ENCODE measurements at places on chromosomes 12 and 14.
A peak's percentile ranks its signal among the peaks of the same experiment; 100 is the strongest.

DNA sequence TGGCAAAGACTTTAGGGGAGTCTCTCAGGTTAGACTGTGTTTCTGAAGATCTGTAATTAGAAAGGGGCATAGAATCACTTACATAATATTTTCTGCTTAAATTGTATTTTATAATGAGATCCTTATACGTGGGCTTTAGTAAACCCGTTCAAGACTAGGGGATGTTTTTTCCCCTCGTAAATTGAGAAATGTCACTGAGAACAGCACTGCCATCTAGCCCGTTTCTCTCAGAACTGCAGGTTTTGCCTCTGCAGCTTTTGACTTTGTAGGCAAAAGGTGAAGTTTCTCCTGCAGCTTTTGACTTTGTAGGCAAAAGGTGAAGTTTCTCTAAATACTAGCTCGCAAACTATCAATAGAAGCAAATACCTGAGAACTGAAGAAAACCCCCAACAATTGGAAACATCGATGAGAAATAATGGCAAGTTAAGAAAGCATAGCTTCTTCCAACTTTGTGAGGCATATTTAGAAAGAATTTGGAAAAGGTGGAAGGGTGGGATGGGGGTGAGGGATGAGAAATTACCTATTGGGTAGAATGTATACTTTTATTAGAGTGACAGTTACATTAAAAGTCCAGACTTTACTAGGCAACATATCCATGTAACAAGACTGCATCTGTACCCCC is 9.9 kb upstream of the ASPG start:
- no peak for DNase-seq

- no peak for DNase-seq
These were observed 320.4 kb upstream of the PDE3A start for GRCh38 chr12:20047901-20048300.

DNA sequence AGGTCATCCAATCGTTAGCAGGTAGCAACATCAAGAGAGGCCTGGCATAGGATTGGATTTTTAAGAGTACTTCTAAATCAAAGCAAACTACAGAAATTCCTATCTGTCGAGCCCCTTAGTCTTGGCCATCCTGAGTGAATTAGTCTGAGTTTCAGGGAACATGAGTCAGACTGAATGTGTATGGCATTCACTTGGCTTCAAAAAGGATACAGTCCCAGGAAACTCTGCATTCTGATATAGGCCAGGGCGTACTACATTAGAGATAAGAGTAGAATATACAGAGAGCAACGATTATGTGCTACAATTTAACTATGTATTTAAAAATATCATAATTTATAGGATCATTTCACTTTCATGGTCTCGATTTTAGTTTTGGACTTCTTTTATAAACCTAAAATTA is 242.2 kb downstream of the SOX5 start:
- DNase-seq, result no peak

DNA sequence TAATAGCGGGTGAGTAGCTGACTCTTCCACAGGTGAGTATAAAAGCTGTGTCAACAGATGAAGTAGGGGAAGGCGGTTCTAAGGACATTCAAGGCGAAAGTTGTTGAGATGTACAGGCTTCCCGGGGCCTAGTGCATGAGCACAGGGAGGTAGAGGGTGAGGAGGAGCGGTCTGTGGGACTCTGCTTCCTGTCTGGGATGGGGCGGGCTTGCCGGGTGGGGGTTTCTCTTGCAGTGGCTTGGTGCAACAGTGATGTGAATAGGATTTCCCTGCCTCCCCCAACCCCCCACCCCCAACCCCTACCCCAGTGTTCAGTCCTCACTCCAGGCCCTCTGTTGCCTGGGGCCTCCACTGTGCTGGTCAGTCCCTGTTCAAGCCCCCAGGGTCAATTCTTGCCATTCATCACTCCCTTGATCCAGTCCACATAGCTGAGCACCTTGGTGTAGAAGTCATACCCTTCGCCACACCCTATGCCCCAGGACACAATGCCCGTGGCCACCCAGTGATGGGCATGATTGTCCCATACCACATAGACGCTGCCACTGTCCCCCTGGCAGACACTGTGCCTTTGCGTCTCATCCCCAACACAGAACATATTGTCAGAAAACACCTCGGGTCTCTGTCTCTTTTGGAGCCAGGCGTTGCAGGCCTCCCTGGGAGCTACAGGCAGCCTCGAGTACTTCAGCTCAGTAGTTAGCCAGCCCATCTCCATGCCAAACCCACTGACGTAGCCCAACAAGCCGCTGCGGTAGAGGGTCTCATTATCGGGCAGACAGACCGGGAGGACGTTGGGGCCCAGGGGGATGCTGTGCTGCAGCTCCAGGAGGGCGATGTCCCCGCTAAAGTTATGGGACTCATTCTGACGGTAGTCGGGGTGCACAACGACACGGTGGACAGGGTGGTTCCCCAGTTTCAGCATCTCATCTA is 4.0 kb upstream of the C1R start:
- DNase-seq, result no peak

DNA sequence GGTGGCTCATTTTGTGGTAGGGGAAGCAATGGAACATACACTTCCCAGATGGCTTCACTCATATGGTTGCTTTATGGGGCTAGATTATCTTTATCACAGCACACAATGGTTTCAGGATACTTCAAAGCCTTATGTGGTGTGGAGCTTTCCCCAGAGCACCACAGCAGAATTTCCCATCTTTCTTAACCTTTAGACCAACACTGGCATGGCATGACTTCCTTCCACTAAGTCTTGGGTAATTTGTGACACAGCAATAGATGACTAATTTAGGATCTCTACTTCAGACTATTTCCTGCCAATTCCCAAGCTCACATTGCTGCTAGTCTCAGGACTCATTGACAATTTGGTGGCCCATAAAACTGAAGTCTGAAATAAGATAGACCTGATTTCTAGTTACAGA is 36.9 kb upstream of the DCN start:
- DNase-seq, result no peak

DNA sequence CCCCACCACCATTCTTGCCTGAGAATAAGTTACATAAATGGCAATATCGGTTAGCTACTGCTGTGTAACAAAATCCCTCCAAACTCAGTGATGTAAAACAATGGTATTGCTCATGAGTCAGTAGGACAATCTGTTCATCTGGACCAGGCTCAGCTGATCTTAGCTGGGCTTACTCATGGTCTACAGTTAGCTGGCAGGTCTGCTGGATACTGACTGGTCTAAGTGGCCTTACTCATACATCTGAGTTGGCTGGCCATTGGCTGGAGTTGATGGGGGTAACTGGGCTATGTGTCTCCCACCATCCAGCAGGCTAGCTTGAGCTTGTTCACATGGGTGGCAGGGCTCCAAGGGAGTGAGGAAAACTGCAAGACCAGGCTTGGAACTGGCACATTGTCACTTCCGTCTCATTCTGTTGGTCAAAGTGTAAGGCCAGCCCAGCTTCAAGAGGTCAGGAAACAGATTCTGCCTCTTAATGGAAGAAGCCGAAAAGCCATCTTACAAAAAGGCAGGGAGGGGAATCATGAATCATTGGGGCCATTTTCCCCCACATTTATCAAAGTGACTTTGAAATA is 56.7 kb upstream of the CHGA start:
- DNase-seq, result no peak

DNA sequence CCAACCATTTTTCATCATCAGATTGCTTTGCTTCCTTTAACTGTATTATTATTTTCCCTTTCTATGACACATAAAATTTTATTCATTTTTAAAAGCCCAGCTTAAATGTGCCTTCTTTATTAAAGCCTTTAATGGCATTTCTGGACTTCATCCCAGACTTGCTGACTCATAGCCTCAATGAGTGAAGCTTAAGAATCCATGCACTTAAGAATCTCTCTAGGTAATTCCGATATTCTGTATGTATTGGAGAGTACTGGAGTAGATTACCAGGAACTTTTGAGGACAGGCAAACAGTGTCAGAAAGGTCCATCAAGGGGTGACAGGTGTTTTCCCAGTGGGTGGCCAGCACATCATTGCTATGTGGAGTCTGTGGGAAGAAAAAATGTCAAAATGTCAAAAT is 107.9 kb downstream of the PTPRQ start:
- peak; percentile 74 for DNase-seq

DNA sequence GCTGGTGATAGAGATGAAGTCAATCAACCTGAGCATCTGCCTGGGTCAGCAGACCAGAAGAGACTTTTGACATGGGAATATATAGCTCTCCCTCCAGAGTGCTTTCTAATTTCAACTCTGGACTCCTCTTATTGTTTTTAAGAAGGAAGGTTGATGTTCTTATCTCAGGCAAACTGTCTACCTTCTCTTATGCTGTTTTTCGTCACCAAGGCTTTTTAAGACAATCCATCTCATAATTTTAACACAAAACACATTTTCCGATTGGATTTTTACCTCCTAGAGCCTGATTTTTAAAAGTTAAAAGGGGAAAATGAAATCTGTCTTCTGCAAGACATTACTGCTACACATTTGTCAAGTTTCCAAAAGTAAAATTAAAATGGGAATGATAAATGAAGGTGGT is 368.7 kb upstream of the MIS18BP1 start:
- no peak for DNase-seq

GRCh38 chr12:111304642-111305071 is 64.2 kb downstream of the PHETA1 start:
- DNase-seq, result no peak

DNA sequence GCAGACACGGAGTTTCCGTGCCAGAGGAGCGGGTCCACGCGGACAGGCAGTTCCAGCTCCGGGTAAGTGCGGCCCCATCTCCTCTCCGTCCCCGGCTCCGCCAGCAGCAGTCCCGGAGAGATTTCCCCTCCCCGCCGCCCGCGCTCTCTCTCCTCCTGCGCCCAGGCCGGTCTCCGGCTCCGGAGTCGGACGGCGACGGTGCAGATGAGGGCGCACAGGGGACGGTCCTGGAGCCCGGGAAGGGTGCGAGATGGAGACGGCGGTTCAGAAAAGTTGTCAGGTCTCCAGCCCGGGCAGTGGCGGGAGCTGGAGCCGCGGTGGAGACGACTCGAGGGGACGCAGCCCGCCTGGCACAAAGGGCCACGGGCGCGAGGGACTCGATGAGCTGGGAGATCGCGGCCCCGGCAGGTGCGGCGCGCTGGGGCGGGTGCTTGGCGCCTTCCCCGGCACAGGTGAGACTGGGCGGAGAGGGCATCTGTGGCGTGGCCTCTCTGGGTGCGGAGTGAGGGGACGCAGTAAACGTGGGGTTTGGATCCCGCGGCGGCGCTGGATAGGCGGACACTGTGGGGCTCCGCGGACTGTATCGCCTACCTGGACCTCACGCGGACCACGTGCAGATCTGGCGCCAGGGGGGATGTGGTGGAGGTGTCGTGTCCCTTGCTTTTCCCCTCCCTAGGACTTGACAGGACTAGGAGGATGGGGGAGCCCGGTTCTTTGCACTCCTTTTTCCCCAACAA is 1540.3 kb upstream of the TMEM132C start:
- no peak for DNase-seq

DNA sequence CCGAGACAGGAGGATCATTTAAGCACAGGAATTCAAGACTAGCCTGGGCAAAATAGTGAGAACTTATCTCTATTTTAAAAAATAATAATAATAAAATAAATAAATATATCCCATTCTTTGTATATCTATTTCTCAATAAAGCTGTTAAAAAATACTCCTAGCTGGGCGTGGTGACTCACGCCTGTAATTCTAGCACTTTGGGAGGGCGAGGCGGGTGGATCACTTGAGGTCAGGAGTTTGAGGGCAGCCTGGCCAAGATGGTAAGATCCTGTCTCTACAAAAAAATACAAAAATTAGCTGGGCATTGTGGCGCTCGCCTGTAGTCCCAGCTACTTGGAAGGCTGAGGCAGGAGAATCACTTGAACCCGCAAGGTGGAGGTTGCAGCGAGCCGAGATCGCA is 75.7 kb upstream of the TBX3 start:
- DNase-seq, result no peak

- no peak for DNase-seq
These were observed 6.2 kb upstream of the SERPINA12 start for GRCh38 chr14:94515426-94515825.

- no peak for DNase-seq
These were observed 128.2 kb downstream of the SLC38A6 start for GRCh38 chr14:61109288-61109687.

GRCh38 chr14:105745433-105746123 is 219.2 kb downstream of the TMEM121 start:
- DNase-seq, result peak; percentile 20

GRCh38 chr12:62712681-62713573 is 222.0 kb downstream of the PPM1H start:
- DNase-seq, result no peak

DNA sequence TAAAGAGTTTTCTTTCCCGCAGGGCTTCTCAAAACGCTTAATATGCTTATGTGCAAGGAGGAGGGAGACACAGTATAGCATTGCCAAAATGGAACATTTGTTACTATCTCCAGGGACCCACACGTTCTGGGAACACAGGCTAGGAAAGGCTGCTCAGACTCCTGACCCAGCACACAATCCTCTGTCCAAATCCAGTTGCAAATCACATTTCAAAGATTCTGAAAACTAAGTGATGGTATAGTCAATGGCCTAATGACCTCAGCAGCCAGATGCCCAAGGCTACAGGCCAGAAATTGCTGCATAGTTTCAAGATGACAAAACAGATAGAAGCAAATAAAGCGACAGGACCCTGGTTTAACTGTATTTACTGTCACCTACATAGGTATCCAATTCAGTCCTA is 97.0 kb upstream of the GRIP1 start:
- no peak for DNase-seq

GRCh38 chr12:87200289-87200979 is 828.8 kb downstream of the C12orf50 start:
- no peak for DNase-seq

DNA sequence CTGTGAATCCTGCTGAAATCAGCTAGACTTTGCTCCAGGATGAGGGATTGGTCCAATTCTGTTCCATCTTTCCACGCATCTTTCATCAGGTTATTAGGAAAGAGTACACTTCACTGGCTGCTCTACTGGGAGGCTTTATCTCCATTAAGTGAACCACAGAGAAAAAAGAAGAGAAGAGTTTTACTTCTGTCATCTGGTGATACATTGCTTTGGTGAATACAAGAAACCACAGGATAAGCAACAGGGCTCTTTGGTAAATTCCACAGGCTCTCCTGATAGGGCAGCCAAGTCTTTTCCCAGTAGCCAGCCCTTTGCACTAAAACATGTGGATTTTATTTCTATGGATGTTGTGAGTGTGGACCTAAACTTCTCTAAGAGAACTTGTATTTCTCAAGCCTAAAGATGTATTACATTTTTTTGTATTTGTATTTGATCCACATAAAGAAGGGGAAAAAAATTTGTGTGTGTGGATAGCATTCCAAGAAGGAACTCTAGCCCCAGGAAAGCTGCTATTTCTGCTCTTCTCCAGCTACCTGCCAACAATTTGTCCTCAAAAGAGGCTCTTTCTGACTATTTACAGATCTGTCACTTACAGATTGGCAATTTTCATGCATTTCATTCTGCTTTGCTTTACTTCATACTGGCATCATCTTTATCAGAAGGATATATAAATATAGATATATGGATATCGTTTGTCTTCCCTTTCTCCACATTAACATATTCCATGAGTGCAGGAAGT is 1117.6 kb upstream of the TMEM132C start:
- DNase-seq, result no peak

- DNase-seq, result no peak
These were observed 214.6 kb downstream of the PHETA1 start for GRCh38 chr12:111154147-111154834.
